Dermis blood vessel endothelial cell (primary cell): ENCODE measurements at places on chromosomes 12 and 14. TPM values are rescaled to one million over a fixed set of nuclear protein-coding genes. Genes with fewer than 3 reads are reported as not detected.

Gene VPS33A
- 22.1 and 29.0 TPM in 2 replicates for total RNA-seq

Gene KCNH5
- not detected in 2 replicates for total RNA-seq

Gene VRTN
- total RNA-seq, result not detected in 2 replicates

- DNase-seq, result no peak
These were observed 134.1 kb upstream of the PLEKHG7 start for GRCh38 chr12:92568691-92569090.

- no peak for DNase-seq
These were observed 98.6 kb upstream of the FKBP4 start for GRCh38 chr12:2696136-2696535.
